ENCODE measurements at places on chromosomes 2 and 18.

DNA sequence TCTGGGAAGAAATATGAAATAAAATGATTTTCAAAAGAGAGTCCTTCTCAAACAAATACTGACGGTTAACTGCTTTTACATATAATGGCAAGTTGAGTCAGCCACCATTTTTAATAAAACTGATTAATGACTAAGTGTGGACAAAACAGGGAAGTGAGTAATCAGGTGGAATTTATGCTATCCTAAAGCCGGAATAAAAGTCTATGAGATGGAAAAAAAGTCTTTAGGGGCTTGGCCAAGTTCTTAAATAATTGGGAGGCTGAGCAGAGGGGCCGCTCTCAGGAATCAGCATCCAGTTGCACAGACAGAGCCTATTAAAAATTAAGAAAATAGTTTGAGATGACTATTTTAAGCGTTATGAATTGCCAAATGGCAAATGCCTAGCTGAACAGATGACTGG, 58.6 kb upstream of the AFF3 start:
- no peak for DNase-seq

DNA sequence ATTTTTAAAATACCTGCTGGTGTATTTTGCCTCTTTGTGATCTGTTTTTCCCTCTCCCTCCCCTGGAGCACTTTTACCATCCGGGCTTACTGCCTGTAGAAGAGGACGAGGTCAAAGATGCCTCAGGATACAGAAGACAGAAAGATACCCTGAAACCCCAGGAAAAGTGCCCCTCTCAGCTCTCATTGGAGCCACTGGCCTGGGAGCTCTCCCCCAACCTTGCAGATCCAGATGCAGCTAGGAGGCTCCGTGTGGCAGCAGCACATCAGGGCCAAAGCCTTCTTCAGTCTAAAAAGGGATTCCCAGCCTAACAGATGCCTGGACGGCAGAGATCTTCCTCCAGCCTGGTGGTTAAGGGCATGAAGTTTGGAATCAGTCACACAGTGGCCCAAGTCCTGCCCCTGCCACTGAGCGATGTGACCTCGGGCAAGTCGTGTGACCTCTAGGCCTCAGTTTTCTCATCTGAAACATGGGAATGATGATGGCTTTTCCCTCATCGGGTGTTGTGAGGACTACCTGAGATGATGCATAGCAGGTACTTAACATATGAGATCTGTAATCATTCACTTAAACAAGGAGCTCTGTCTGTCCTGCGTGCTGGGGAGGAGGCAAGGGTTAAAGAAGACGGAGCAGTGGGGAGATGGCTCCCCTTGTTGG, 239.4 kb downstream of the DYSF start:
- DNase-seq, result no peak

- peak; percentile 26 for DNase-seq
Observed at GRCh38 chr2:198385326-198385725, 580.9 kb downstream of the PLCL1 start.

DNA sequence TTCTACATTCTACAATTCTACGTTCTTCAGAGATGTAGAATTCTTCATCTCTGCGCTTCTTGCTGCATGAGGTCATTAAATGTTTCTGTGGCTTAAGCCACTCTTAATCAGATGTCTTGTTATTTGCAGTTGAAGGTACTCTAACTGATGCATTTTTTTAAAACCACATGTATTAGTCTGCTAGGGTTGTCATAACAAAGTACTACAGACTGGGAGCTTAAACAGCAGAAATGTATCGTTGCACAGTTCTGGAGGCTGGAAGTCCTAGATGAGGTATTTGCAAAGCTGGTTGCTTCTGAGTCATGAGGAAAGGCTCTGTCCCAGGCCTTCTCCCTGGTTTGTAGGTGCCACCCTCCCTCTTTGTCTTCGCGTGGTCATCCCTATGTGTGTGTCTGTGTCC, 176.3 kb upstream of the GLI2 start:
- DNase-seq, result no peak

- peak; percentile 88 for DNase-seq
Observed at GRCh38 chr18:658001-658946, 821 bp downstream of the TYMS start.

DNA sequence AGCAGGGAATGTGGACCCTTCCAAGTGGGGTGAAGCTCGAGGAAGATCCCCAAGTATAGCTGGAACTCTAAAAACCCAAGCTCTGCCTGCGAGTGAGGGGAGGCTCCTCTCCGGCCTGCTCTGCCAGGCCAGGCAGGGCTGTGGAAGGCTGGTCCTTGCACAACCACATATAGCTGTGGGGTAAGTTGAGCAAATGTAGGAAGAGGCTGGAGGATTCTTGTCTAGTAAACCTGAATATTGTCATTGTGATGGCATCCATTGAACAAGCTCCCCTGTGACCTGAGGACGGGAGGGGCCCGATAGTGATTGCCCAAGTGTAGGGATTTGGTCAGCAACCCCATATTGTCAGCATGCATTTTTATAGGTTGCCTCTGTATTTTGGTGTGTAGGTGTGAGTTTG, 103.0 kb downstream of the ACKR3 start:
- DNase-seq, result no peak

GRCh38 chr2:57510704-57511103, 535.9 kb upstream of the VRK2 start:
- no peak for DNase-seq

DNA sequence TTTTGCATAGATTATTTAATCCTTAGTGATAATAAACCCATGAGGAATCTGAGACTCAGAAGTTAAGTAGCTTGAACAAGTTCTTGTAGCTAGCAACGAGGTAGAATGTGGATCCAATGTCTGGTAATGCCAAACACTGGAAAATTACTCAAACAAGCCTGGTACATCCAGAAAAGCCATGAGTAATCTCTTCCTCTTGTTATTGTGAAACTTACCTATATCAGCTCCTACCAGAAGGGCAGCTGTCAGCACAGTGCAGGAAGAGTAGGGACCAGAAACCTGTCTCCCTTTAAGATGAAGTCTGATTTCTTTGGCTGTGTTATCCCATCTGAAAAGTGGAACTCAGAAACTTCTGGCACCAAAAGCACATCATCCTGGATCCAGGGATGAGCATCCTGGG, 7.7 kb upstream of the SERPINB8 start:
- no peak for DNase-seq

DNA sequence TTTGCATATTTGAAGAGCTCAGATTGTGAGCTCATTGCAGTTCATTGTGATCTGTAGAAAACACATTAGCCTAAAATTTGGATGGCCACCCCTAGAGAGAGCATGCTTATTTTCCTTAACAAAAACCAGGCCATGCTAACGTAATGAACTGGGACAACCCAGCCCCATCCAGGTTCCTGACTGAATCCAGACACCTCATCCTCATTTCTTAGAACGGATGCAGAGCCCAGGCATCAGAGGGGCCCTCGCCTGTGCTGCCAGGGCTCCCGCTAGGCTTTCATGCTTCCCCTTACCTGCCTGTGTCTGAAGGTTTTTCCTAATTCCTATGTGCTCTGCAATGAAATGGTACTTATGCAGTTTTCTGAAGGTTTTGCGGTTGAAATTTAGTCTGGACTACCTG, 171.1 kb downstream of the CCDC102B start:
- no peak for DNase-seq

GRCh38 chr18:48898521-48898920, 52.2 kb downstream of the SMAD7 start:
- DNase-seq, result no peak

GRCh38 chr18:12492907-12493306, 85.2 kb downstream of the PRELID3A start:
- no peak for DNase-seq

GRCh38 chr2:133919285-133919684, 334.6 kb upstream of the MGAT5 start:
- DNase-seq, result no peak
